ENCODE measurements at places on chromosomes 11 and 22. TPM values are rescaled to one million over a fixed set of nuclear protein-coding genes. Genes with fewer than 3 reads are reported as not detected.

GRCh38 chr11:131809203-131809918 is 438.9 kb downstream of the NTM start:
- no peak overlapping the region for H3K27ac ChIP-seq
- H3K36me3 ChIP-seq = no peaks in the 10 kb centered on the region
- no peak for DNase-seq
- H3K4me1 ChIP-seq = no peaks in the 10 kb centered on the region

DNA sequence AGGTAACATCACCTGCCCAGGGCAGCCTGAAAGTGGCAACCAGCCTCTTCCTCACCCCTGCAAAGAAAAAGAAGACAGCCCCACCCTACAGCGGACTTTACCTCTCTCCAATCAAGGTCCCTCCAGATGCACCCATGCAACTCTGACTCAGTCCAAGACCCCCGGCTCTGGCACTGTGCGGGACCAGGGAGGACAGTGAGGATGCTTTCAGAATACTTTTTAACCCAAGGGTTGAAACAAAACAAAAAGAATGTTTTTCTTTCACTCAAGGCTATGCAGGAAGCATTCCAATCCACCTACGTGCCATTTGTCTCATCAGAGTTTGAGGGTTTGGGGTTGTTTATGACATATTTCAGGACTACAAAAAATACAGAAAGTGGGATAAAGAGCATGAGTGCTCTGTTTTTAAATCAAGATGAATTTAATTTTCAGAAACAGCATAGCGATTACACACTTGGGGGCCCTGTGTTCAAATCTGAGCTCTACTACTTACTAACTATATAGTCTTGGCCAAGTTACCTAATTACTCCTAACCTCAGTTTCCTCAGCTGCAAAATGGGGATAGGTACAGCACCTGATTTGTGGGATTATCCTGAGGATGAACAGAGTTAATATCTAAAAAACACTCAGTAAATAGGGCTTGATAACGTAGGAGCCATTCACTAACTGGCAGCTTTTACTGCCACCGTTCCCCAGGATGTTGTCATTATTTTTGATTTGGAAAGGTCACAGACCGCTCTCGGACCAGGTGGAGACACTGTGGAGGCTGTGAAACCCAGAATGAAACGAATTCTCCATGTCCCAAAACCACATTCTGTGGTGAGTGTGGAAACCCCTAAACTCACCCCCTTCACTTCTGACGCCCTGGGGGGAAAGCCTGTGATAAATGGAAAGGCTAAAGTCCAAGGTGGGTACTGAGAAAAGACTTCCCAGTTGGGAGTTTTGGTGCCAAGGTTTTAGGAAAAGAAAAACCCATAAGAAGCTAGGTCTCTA is 5.6 kb downstream of the PLAAT3 start:
- H3K27me3 ChIP-seq = no peaks in the 10 kb centered on the region
- no peak overlapping the region for H3K27ac ChIP-seq

DNA sequence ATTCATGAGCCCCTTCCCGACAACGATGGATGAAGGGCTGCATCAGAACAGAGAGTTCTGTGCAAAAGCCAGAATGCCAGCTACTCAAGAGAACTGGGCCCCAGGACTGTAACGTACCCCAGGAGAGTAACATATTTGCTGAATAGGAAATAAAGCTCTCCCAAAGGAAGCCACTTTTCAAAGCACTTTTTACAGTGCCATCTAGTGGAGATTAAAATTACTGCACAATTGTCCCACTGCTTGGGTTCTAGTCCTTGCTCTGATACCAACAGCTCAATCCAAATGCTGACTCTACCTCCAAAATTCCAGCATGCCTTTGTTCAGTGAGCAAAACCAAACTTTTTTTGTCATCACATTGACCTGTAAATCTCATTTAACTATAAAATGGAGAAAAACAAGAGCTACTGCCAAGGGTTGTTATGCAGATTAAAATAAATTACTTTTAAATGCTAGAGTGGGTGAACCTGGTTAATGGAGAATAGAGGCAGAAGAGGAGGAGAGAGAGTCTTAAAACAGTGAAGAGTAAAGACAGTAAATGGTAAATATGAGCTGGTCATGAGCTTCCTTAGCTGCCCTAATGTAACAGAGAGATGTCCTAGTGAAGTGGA is 87.6 kb upstream of the FSHB start:
- H3K4me1 ChIP-seq = no peaks in the 10 kb centered on the region
- no peaks in the 10 kb centered on the region for H3K27me3 ChIP-seq
- no peak for DNase-seq
- H3K27ac ChIP-seq = no peak overlapping the region

OR8B8 gene
- not detected for total RNA-seq

DNA sequence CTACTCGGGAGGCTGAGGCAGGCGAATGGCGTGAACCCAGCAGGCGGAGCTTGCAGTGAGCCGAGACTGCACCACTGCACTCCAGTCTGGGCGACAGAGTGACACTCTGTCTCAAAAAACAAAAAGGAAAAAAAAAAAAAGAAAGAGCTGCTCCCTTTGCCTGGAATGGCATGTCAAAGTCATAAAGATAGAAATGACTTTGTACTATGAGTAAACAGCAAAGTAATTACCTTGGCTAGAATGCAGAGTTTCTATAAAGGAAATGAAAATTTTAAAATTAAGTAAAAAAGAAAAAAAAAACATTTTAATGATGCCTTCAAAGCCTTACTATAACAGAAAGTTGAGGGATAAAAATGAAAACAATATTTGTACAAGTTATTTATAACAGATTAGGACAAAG is 10.1 kb downstream of the PPP2R1B start:
- H3K4me3 ChIP-seq = no peak overlapping the region
- peaks cover 59% of the 10 kb centered on the region for H3K36me3 ChIP-seq
- no peak for DNase-seq
- H3K27ac ChIP-seq = no peak overlapping the region
- H3K27me3 ChIP-seq = no peaks in the 10 kb centered on the region

MAPK11 gene
- 4.7 TPM for total RNA-seq

DNA sequence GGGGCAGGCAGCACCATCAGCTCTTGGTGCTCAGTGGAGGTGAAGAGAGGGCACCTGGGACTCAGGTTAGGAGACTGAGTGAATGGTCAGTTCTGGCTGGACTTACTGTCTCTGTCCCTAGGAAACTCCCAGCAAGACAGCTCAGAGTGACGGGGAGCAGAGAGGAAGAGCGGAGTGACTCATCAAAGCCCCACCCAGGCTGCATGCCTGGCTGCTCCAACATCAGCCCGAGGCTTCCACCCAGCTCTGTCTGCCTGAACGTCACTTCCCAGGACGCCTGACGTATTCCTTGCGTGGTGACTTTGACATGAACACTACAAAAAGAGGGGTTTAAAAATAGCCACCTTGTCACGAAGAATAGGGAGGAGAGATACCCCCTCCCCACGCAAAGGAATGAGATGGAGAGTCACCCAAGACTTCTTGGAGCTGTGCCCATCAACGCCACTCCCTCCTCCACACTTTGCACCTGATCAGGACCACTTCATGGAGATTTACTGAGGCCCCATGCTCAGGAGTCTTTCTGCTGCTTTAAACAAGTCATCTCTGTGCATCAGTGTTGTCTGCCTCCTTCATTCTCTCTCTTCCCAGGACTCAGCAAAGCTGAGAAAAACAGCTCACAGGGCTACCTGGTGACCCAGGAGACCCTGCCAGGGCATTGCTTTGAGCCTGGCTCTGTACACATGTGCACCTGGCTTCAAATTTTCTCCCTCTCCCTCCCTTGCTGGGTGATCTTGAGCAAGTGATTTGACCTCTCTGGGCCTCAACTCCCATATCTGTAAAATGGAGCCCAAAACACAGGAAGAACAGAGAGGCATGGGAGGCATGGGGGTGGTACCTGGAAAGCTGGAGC is 83.1 kb downstream of the MN1 start:
- no peaks in the 10 kb centered on the region for H3K4me1 ChIP-seq
- no peaks in the 10 kb centered on the region for H3K36me3 ChIP-seq
- no peak overlapping the region for H3K4me3 ChIP-seq
- H3K27ac ChIP-seq = peak overlapping the region; percentile 26
- DNase-seq = peak; percentile 28

DNA sequence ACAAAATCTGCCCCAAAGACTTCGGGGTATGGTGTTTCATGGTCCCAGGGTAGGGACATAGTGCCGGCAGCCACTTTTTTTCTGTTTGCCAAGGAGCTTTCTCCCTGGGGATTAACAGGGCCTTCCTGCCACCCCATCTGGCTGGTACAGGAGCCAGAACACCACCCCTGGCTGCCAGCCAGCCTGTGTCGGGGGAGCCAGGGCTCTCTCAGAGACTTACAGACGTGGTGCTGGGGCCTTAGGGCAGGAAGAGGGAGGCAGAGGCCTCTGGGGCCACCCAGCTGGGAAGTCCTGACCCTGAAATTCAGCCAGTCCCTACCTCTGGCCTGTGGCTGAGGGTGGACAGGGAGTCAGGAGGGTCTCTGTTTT is 52.4 kb upstream of the CDON start:
- H3K4me1 ChIP-seq = peaks cover 52% of the 10 kb centered on the region
- DNase-seq = peak; percentile 95
- H3K27ac ChIP-seq = peak overlapping the region; percentile 95
- H3K36me3 ChIP-seq = no peaks in the 10 kb centered on the region

MPST gene
- 67.7 TPM for total RNA-seq

GRCh38 chr11:2139621-2140337 is 590 bp upstream of the IGF2 start:
- peaks cover 6% of the 10 kb centered on the region for H3K4me1 ChIP-seq
- no peak overlapping the region for H3K4me3 ChIP-seq
- H3K27me3 ChIP-seq = peaks cover 30% of the 10 kb centered on the region
- H3K27ac ChIP-seq = no peak overlapping the region

- no peak overlapping the region for H3K4me3 ChIP-seq
- no peak overlapping the region for H3K27ac ChIP-seq
- DNase-seq = peak; percentile 74
These were observed 74.7 kb downstream of the MN1 start for GRCh38 chr22:27726686-27727449.

- H3K4me1 ChIP-seq = peaks cover 7% of the 10 kb centered on the region
- H3K27ac ChIP-seq = no peak within 1 kb of the TSS
- no peak within 1 kb of the TSS for H3K4me3 ChIP-seq
These were observed at the start of gene GSC2 for GRCh38 chr22:19149991-19150390. Gene GSC2 (minus strand): TSS chr22:19150292. CDS start chr22:19150283, 9 bp downstream.

- H3K27ac ChIP-seq = no peak overlapping the region
- H3K36me3 ChIP-seq = peaks cover 20% of the 10 kb centered on the region
- DNase-seq = no peak
- H3K4me3 ChIP-seq = no peak overlapping the region
- H3K4me1 ChIP-seq = no peaks in the 10 kb centered on the region
These were observed 12.3 kb upstream of the MARK2 start for GRCh38 chr11:63826471-63827190.

DNA sequence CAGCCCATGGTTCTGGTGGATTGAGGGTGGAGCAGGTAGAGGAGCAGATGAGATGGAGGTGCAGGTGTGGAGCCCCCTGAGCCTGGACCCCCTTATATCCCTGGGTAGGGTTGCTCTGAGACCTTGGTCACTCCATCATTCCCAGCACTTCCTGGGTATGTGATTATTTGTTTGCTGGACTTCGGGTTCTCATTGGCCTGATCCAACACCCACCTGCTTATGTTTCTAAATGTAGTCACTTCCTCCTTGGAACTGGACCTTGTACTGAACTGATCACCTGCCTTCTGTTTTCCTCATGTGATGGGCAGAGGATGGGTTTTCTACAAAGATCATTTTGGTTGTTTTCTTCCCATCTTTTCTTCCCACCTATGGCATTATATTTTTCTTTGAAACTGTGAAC is at the start of gene KRTAP5-4:
TSS of gene KRTAP5-4 (minus strand) at position 53 of the 400 bp plus-strand sequence. CDS start at position 8, 45 bp downstream.
- no peaks in the 10 kb centered on the region for H3K36me3 ChIP-seq
- H3K27me3 ChIP-seq = no peaks in the 10 kb centered on the region
- H3K27ac ChIP-seq = no peak within 1 kb of the TSS
- no peaks in the 10 kb centered on the region for H3K4me1 ChIP-seq

DNA sequence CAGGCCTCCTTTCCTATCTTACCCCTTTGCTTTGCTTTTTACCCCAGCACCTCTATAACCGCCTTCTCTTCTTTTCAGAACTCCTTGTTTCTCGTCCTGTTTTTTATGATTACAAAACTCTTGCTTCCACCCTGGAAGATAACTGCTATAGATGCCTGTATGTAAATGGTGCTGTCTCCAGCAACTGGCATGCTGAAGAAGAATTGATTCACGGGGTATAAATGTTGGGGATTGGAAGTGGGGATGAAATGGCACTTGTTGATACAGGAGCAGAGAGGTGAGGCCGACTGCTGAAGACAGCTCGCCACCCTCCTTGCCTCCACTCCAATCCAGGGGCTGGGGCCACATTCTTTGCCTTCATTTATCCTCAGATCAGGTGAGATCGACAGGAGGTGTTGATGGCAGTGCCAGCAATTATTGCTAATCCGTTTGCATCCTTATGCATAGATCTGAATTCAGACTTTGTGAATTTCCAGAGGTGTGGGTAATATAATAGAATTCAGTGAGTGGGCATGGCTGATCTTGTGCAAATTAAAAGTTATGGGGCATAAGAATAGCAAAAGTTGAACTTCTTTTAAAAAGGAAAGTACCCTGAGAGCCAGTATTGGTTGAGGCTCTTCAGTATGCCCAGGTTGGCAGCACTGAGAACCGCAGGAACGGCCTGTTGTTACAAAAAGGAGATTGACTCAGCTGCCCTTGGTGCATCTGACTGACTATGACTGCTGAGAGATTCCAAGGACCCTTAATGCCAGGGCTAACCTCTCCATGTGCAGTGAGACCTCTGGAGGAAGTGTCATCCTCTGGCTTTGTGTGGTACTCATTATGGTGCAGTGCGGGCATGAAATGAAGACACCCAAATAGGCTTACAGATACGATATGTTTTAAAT is 5.3 kb downstream of the NEAT1 start:
- peak overlapping the region; percentile 94 for H3K4me3 ChIP-seq
- H3K27ac ChIP-seq = peak overlapping the region; percentile 100
- H3K4me1 ChIP-seq = peaks cover 11% of the 10 kb centered on the region
- H3K36me3 ChIP-seq = peaks cover 37% of the 10 kb centered on the region
- peak; percentile 58 for DNase-seq

GRCh38 chr22:45818424-45819085 is 146.9 kb downstream of the ATXN10 start:
- H3K36me3 ChIP-seq = no peaks in the 10 kb centered on the region
- H3K4me3 ChIP-seq = no peak overlapping the region
- H3K27me3 ChIP-seq = no peaks in the 10 kb centered on the region
- H3K4me1 ChIP-seq = peaks cover 7% of the 10 kb centered on the region

C11orf42 gene
- not detected for total RNA-seq

DNA sequence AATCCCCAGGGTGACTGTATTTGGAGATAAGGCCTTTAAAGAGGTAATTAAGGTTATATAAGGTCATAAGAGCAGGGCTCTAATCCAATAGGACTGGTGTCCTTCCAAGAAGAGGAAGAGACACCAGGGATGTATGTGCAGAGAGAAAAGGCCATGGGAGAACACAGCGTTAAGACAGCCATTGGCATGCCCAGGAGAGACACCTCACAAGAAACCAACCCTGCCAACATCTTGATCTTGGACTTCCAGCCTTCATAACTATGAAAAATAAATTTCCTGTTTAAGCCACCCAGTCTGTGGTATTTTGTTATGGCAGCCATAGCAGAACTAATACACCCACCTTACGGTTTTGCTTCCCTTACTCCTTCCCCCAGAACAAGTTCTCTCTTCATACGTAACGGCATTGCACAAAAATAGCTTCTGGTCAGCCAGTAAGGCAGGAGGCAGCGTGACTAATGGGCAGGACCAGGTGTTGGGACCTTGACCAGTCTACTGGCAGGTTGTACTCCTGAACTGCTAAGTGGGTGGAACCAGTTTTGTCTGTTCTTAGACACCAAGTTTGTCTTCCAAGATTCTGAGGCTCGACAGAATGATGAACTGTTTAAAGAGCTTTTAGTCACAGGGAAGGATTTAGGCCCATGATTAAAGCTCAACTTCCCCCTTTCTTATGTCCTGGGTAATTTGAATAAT is 31.9 kb upstream of the UPB1 start:
- peaks cover 19% of the 10 kb centered on the region for H3K4me1 ChIP-seq
- no peaks in the 10 kb centered on the region for H3K36me3 ChIP-seq
- DNase-seq = peak; percentile 54
- H3K27ac ChIP-seq = no peak overlapping the region
- no peaks in the 10 kb centered on the region for H3K27me3 ChIP-seq

TPST2 gene
- total RNA-seq = 123 TPM

All from thyroid gland (tissue), 4 donors.